ENCODE measurements at places on chromosomes 2 and 18. TPM values are rescaled to one million over a fixed set of nuclear protein-coding genes. Genes with fewer than 3 reads are reported as not detected.

DNMT3A gene
- total RNA-seq: 17.7 TPM

FHL2 gene
- total RNA-seq: 173 TPM

PCGF1 gene
- total RNA-seq: 42.1 TPM

HSPE1 gene
- total RNA-seq: 466 TPM

PARD3B gene
- total RNA-seq: 1.3 TPM

B3GNT2 gene
- 17.8 TPM for total RNA-seq

ALK gene
- total RNA-seq: 0.03 TPM

SEMA4F gene
- total RNA-seq: 4.2 TPM

CYBRD1 gene
- total RNA-seq: 10.2 TPM

DNAH7 gene
- total RNA-seq: 0.27 TPM

EN1 gene
- 1.8 TPM for total RNA-seq

HK2 gene
- 8.9 TPM for total RNA-seq

PRSS56 gene
- not detected for total RNA-seq

OXER1 gene
- not detected for total RNA-seq

DNA sequence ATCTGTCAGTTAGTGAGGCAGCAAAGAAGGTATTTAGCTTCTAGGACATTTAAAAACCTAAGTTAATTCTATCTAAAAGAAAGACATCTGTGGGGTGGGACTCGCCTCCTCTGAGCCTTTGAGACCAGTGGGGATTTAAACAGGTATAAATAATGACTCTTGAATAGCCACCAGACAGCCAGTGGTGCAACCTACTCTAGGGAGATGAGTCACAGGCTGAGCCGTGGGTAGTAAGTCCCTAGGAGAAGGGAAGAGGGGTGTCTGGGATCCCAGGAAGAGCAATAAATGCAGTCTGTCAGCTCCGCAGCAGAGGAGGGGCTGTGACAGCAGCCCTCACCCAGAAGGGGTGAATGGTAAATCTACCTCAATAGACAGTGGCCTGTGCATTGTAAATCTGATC lies 43.1 kb upstream of the GALNT3 start:
- DNase-seq: peak; percentile 53

DNA sequence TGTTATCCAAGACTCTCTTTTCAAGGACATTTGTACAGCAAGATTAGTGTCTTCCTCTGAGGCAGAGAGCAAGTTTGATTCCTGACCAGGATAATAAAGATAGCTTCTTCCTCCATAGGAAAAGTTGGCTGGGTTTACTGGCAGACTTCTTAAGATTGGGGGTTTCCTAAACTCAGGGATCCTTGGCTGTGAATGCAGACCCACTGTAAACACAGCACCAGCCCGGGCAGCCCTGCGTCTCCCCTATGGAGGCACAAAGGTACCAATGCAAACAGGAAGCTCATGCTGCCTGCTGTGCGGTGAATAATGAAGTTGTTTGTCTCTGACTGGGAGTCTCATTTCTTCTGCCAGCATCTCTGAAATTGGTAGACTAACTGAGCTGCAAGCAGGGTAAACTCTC lies 96.2 kb upstream of the ARHGAP28 start:
- DNase-seq: no peak

DNA sequence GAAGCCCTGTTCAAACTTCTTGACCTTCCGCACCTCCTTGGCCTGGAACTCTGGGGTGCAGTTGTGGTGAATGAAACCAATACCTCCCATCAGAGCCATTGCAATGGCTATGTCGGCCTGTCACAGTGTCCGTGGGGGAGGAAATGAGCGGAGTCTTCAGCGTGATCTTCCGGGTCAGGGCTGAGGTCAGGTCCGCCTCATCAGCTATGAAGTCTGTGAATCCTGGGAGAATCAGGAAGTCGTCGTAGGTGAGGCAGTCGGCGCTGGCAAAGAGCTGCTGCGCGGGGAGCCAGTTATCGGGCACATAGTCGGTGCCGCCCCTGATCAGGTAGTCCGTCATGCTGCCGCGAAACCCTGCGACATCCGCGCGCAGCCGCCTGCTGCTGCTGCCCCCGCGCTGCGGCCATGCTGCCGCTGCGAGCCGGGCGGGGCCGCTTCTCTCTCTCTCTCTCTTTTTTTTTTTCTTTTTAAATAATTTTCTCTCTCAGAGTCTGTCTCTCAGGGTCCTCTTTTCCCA lies 154.1 kb upstream of the ZSWIM2 start:
- peak; percentile 5 for DNase-seq

DNA sequence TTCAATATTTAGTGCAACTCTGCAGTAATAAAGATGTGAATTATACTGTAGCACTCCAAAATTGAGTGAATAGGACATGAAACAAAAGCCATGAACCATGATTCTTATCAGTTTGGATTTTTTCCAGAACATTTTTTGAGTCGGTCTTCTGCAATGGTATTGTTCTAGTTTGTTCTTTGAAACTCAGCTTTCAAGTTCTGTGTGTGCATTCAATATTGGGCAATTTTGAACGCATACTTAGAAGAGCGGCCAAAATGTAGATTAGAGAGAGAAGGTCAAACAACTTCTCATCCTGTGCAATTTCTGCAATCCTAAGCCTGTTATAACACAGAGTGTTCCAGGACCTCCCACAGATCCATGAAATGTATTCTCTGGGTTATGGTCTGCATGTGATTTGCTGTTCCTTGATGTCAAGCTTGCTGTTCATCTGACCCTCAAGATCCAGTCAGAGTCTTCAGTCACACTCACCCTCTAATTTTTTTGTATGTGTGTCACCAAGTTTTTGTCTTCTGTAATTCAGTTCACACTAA lies 48.3 kb downstream of the TSPYL6 start:
- no peak for DNase-seq

GRCh38 chr2:41963661-41964525 lies 83.9 kb upstream of the PKDCC start:
- DNase-seq: peak; percentile 39

- DNase-seq: no peak
Observed at GRCh38 chr2:190524928-190525327, 9.6 kb downstream of the NEMP2 start.

DNA sequence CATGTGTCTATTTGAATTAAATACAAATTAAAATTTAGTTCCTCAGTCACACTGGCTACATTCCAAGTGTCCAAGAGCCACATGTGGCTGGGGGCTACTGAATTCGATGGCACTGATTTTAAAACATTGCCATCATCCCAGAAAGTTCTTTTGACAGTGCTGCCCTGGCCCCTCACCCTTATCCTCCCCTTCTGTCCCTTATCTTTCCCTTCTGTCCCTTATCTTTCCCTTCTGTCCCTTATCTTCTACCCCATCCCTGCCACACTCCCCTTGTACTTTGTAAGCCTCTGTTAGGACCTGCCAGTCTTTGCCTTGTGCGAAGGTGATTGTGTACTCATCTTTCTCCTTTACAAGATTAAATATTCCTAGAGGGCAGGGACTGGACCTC lies 85.2 kb downstream of the DNMT3A start:
- DNase-seq: no peak

DNA sequence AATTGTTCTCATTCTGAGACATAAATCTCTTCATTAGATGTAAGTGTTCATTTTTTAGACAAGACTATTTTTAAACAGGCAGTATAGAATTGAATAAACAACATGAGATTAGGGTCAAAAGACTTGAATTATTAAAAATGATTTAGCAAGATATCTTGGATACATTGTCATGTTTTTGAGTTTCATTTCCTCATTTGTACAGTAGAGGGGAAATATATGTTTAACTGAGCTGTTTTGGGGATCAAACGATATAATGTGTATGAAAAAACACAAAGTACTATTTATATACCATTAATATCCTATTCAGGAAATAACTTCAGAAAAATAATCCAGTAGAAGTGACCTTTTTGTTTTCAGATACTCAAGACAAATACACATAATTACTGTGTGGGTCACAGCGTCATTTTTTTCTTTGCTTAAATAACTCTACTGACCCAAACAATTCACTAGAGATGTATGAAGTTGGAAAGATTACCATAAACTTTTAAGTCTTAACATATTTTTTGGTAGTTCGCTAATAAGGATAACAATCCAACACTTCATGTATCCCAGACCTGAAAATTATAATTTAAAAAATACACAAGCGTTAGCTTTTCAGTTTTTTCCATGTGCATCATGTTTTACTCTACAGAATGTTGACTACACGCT lies 896 bp upstream of the ASXL3 start:
- no peak for DNase-seq

DNA sequence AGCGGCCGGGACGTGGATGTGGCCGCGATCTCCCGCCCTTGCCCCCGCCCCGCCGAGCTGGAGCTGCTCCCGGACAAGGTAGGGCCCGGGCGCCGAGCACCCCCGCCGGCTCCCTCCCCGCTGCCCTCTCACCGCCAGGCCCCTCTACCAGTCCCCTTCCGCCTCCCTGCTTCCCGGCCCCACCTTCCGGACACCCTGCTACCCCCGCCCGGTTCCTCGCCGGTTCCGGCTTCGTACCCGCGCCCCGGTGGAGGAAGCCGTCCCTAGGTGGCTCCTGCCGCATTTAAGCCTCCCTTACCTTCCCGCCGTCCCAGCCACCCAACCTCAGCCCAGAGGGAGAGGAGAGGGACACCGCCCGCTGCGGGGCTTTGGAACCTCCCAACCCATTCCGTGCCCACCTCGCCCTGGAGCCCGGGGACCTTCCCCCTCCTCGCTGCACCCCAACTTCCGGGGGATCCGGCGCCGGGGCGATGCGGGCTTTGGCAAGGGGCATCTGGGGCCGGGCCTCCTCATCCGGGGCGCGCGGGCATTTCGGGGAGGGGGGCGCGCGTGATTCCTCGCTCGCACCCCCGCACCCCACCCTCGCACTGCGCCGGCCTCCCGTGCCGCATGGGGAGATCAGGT lies 475 bp downstream of the B3GNT2 start:
- no peak for DNase-seq

GRCh38 chr2:55837073-55837472 lies 86.5 kb downstream of the EFEMP1 start:
- DNase-seq: no peak

GRCh38 chr2:221724631-221725203 lies 152.6 kb upstream of the EPHA4 start:
- DNase-seq: no peak

GRCh38 chr2:143965493-143966164 lies 554.3 kb downstream of the ZEB2 start:
- no peak for DNase-seq

GRCh38 chr2:36294316-36294721 lies 61.3 kb upstream of the CRIM1 start:
- peak; percentile 79 for DNase-seq

- no peak for DNase-seq
Observed at GRCh38 chr2:216302981-216303676, 69.2 kb downstream of the MARCHF4 start.

GRCh38 chr2:140376686-140377085 lies 1596.5 kb upstream of the NXPH2 start:
- no peak for DNase-seq

DNA sequence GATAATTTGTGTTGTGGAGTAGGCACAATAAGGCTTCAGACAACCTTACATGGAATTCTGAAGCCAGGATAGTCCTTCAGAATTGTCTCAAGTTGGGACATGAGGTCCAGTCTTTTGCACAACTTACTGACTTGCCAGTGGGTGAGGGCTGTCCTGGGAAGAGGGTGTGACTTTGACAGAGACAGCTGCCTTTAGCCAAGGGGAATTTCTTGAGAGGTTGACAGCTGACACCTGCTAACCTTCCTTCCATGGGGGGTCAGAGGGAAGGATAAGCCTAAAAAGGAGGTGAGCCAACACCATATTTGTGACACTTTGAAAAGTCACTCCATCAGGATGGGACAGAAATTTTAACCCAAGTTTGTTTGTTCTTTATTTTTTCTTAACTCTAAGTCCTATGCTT lies 907.8 kb upstream of the CRIM1 start:
- no peak for DNase-seq

GRCh38 chr2:212913640-212914306 lies 237.6 kb downstream of the IKZF2 start:
- DNase-seq: no peak

DNA sequence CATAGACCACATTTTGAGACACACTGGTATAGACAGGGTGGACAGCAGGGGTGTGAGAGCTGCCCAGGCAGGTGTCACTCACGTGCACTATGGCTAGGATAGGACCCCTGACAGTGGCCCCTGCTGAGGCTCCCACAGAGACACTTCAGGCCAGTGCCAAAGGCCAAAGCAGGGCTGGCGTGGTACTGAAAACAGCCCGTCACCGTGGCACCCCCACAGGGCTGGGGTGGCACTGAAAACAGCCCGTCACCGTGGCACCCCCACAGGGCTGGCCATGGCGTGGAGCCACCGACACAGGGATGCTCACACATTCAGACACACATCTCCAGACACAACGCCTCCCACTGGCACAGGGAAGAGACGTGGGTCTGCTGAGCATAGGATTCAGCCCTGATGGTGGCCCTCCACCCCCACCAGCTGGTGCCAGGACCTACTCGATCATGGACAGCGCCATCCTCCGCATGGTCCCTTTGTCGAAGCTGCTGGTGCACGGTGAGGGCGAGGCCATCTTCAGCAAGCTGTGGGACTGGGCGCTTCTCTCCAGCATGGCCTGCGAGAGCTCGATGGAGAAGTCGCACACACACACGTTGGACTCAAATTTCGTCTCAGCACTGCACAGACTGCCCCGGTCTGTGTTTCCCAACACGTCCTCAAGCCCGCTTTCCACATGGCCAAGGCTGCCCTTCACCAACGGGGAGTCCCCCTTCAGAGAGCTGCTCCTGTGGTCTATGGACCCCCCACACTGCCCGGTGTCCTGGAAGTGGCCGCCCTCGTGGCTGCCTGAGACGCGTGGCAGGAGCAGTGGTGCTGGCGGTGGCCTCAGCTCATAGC lies 34.1 kb downstream of the ANKMY1 start:
- DNase-seq: no peak

DNA sequence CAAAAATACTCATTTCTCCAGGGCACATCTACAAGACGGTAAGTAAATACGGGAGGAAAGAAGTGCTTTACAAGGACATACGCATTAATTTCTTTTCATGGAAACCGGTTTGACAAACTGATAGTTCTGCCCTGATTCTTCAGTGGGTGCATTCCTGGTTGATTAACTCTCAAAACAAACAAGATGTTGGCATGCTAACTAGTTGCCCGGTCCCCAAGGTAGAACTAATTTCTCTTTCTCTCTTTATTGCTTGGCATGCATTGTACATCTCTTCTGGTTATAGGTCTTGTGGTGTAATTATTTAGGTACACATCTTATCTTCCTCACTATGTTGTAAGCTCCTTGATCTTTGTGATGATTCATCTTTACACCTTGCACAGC lies 46.9 kb upstream of the SPATS2L start:
- DNase-seq: no peak

GRCh38 chr2:226077031-226077430 lies 677.5 kb downstream of the NYAP2 start:
- no peak for DNase-seq

DNA sequence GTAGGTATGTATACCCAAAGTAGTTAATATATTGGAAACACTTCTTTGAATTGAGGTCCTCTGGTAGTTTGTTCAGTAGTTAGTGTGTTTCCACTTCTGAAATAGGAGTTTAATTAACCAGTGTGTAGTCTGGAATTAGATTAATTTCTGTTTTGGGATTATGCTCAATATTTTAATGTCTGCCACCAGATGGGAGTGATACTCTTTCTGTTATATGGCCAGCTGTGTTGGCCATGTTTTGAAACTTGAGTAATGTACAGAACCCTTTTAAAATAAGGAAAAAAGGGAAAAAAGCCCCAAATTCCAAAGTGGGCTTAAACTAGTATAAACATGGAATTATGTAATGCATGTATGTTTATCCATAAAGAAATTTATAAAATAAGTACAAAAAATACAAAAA lies 147.7 kb downstream of the CTNNA2 start:
- DNase-seq: no peak

- peak; percentile 20 for DNase-seq
Observed at GRCh38 chr2:189783451-189783926, 650 bp downstream of the ORMDL1 start.

- no peak for DNase-seq
Observed at GRCh38 chr2:240412211-240412861, 23.1 kb upstream of the GPC1 start.

- DNase-seq: no peak
Observed at GRCh38 chr2:133303150-133303549, 265.1 kb downstream of the NCKAP5 start.

Data from Daoy (cell line).